ENCODE measurements at places on chromosomes 11 and 22.

DNA sequence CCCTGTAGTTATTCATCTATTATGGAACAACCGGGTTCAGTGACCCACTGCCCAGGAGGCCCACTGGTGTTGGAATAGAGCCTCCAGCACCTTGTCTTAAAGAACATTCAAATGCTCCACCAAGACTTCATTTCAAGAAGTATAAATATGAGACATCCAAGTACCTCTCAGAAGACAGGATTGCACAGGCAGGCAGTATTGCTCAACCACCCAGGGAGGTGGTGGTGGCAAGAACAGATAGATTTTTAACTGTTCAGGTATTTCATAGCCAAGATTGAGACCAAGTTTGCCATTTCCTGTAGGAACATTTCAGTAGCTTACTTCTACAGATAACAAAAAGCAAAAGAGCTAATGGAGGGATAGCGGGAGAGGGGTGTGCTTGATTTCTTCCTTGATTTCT is 78.7 kb downstream of the COMMD9 start:
- no peak for DNase-seq

DNA sequence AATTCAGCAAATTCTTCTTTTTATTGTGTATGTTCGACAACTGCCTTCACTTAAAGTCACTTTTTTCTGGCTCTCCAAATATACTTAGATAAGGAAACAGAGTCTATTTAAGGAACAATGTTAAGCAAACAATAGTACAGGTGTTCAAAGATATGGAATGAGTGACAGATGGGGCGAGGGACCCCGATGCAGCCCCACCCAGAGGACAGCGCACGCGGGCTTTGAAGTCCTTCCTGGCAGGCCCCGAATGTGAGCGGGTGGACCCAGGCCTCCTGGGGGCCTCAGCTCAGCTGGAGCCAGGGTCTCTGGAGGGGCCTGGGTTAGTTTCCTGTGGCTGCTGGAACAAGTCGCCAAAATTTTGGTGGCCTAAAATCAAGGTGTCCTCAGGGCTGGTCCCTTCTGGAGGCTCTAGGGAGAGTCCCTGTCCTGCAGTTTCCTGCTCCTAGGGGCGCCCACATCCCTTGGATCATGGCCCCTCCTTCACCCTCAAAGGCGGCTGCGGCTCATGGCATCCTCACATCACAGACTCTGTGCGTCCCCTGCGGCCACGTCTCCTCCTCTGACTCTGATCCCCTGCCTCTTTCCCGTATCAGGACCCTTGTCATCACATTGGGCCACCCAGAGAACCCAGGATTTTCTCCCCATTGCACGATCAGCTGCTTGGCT is 40.6 kb upstream of the KCNQ1OT1 start:
- DNase-seq, result no peak

DNA sequence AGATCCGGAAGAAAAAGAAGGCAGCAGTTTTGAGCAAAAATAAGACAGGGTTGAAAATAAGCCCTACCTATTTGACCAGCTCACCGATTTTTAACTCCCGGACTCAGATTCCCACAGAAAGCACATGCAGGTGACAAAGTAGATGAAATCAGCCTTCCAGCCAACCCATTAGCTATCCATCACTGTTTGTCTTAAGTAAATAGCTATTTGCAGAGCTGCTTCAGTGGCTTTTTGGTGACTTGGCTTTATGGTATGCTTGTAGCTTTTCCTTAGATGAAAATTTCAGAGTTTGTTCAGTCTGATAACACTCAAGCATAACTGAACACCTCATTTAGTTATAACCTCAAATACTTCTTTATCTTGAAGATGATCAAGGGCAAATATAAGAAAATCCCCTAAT is 192.6 kb downstream of the HIPK3 start:
- no peak for DNase-seq

DNA sequence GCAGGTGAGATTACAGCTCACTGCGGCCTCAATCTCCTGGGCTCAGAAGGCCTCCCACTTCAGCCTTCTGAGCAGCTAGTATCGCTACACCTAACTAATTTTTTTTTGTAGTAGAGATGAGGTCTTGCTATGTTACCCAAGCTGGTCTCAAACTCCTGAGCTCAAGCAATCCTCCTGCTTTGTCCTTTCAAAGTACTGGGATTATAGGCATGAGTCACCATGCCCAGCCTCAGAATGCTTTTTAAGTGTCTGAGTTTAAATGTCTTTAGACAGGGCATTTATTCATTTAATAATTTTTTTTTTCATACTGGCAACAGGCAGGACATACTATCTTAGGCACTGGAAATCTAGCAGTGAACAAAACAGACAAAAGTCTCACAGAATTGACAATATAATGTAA is 27.7 kb downstream of the LRP4 start:
- DNase-seq, result no peak

DNA sequence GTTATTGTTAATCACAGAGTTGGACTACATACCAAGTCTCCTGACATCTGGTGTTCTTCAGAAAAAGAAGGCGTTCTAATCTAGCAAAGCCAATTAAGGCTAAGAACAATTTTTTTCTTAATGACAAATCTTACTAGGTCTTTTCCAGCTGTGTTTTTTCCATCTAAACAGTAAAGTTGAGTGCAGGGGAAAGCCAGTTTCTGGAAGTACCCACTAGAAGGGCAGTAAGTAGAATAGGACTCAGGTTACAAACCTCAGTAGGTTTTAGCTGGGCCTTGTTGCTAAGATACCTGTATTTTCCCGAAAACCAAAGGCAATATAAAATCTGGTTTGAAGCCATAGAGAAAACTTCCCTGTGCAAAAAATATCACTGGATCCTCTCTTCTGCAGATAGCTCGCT is 351.9 kb downstream of the ETS1 start:
- DNase-seq, result no peak

GRCh38 chr11:73139476-73140198 is 2.5 kb downstream of the FCHSD2 start:
- DNase-seq, result peak; percentile 89

GRCh38 chr11:130076778-130077481 is 7.2 kb downstream of the APLP2 start:
- DNase-seq, result no peak

DNA sequence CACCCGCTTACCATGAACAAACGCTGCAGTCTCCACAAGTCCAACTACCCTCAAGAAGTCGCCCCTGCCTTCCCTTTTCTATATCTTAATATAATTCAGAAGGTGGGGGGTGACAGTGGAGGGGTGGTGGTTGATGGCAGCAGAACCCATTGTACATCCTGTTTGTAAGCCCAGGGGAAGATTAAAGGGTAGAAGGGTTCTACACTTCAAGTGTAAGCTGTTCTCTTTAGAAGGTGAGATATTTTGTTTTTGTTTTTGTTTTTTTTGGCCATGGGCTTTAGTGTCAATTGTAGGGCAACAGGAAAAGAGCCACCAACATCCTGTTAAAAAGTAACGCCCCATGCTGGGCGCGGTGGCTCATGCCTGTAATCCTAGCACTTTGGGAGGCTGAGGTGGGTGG is 34.9 kb upstream of the RRAS2 start:
- no peak for DNase-seq

GRCh38 chr11:62539238-62539925 is 7.2 kb downstream of the AHNAK start:
- peak; percentile 65 for DNase-seq

GRCh38 chr11:45852712-45853101 is 5.4 kb downstream of the CRY2 start:
- DNase-seq, result no peak

GRCh38 chr22:31585161-31585859 is 76.7 kb downstream of the PISD start:
- no peak for DNase-seq

- peak; percentile 70 for DNase-seq
These were observed 145.0 kb upstream of the GRK3 start for GRCh38 chr22:25419247-25420113.

GRCh38 chr11:294780-295179 is 4.5 kb downstream of the IFITM5 start:
- DNase-seq, result no peak

DNA sequence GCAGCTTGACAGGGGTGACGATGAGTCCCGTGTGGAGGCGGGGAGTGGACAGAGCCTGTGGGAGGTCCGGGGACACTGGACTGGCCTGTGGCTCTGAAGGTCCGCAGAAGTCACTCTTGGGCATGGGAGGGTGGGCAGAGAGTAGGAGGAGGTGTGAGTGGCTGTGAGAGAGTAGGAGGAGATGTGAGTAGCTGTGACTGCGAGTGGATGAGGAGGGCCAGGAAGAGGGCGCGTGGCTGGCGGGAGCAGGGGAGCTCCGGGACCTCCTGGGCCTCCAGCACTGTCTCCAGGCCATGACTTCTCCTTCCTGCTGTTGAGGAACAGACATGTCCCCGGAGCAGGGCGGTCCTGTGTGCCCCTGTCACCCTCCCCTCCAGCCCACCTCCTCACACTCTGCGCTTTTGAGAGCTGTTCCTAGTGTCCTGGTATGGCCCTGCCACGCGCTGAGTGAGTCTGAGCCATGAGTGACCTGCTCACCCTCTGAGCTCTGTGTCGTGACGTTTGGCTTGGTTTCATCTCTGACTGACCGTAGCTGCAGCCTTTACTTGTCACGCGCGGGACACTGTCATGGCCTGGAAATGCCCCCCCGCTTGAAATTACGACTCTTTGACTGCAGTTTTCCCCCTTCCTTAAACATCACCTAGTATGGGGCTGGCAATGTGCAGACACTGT is 391.5 kb downstream of the TBC1D22A start:
- no peak for DNase-seq

GRCh38 chr11:56314844-56315243 is at the start of gene OR8K3:
Gene OR8K3, plus strand, starts transcription at chr11:56315144. Its CDS starts 3,163 bp downstream, at chr11:56318307.
- DNase-seq, result no peak

DNA sequence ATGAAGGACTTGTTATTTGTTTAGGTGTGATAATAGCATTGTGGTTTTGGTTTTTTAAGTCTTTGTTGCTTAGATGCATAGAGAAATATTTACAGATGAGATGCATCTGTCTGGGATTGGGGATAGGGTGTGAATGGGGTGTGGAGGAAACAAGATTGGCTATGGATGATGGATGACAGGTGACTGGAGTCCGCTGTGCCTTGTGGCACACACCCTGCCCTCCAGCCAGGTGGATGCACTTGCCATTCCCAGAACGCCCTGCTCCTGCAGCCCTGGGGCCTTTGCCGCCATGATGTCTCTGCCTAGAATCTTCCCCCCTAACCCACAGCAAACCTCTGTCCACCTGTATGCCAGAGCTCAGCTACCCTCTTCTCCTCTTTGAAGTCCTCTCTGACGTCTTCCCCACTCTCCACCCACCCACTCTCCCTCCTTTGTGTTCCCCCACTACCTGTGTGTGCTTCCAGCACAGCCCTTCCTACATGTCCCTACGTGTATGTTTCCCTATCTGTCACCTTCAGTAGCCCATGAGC is 54.7 kb downstream of the WNT11 start:
- no peak for DNase-seq

- no peak for DNase-seq
These were observed 18.1 kb upstream of the RELT start for GRCh38 chr11:73358071-73358470.

- DNase-seq, result no peak
These were observed 182.8 kb upstream of the SYN3 start for GRCh38 chr22:33240888-33241475.

- DNase-seq, result peak; percentile 31
These were observed 62.1 kb downstream of the ADAMTS15 start for GRCh38 chr11:130510407-130511006.

DNA sequence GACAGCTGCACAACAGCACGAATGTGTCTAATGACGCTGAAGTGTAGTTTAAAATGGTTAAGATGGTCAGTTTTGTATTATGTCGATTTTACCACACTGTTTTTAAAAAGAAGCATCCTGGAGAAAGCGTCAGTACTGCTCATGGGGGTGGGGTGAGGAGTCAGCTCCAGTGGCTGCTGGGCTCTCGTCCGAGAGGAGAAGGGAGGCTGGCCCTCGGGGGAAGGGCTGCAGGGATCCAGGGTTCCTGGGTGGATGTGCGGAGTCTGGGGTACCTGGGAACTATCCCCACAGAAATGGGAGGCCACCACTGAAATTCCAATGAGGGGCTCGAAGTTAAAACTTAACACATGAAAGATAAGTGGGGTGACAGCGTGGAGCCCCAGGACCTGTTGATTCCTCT is 11.9 kb downstream of the C11orf21 start:
- DNase-seq, result no peak

DNA sequence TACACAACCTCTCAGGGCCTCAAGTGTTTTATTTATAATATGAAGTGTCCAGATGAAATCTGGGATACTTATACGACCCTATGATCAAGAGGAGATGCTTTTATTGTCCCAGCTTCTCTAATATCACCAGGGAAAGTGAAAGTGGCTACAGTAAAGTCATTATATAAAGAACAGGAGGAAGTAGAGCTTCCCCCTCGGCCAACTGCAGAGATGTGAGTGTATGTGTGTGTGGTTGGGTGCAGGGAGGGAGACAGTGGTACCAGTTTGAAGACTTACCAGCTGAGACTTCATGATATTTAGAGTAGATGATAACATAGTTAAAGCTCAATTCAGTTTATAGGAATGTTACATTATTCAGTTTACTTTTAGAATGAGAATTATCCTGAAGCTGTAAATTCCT is 373.6 kb upstream of the DDI1 start:
- peak; percentile 28 for DNase-seq

GRCh38 chr22:20130319-20130718 is 1.3 kb upstream of the ZDHHC8 start:
- DNase-seq, result no peak
